ENCODE measurements at places on chromosomes 12 and 14. TPM values are rescaled to one million over a fixed set of nuclear protein-coding genes. Genes with fewer than 3 reads are reported as not detected.

Gene ARL1
- total RNA-seq = 80.6 TPM

Gene CDKL1
- total RNA-seq = 15.8 TPM

Gene RNASE7
- total RNA-seq = not detected

Gene OR10G3
- total RNA-seq = not detected

Gene ARMH4
- 11.5 TPM for total RNA-seq

Gene SUSD6
- 68.9 TPM for total RNA-seq

Gene SPX
- 1.3 TPM for total RNA-seq

Gene SNAPC1
- 5.9 TPM for total RNA-seq

Gene KRT5
- 2.6 TPM for total RNA-seq

Gene LRRC10
- total RNA-seq = not detected

Gene OR4E1
- total RNA-seq = not detected

Gene TAS2R10
- total RNA-seq = 1.7 TPM

Gene LRRC9
- total RNA-seq = not detected

Gene PYGL
- 72.1 TPM for total RNA-seq

Gene MYF6
- total RNA-seq = not detected

Gene GPR84
- 0.53 TPM for total RNA-seq

Gene HVCN1
- total RNA-seq = 7.5 TPM

Gene SIRT4
- 0.76 TPM for total RNA-seq

Gene TSPAN11
- 29.7 TPM for total RNA-seq

Gene WDHD1
- total RNA-seq = 3.1 TPM

Gene BCL11B
- total RNA-seq = 0.85 TPM

Gene ABCD4
- 89.7 TPM for total RNA-seq

Gene LBHD2
- total RNA-seq = not detected

Gene SRGAP1
- total RNA-seq = 16.0 TPM

Gene ADCY4
- total RNA-seq = 68.1 TPM
